ENCODE measurements at places on chromosomes 12 and 14.

DNA sequence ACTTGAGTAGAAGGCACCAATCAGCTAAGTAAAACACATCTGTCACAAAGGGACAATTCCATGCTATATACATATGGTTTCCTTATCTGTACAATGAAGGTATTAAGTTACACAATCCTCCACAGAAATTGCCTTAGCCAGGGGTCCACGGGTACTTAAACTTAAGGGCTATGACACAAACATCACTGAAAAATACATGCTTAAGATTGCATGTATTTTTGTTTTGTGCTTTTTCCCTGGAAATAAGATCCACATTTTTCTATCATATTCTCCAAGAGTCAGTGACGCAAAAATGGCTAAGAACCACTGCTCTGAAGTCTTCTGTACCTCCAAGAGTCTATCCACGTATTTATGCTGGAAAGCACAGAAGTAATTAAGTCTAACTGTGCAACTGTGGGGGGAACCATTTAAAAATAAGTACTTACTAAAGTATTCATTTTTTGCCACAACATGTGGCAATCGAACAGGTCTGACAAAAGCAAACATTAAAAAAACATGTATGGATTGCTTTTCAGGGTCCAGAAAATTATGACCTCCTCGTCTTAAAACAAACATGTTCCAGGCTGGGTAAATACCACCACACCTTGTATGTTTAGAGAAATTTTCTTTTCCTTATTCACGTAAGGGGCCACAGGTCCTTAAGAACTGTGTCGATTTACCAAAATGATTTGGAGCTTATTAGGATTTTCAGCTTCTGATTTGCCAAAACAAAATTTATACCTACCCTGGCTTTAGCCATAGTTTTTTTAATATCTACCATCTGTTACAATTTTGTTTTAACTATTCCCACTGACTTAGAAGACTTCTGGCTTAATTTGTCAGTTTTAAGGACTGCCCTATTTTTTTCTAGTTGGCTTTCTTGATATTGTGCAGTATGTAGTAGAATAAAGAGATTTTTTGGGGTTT is 2.8 kb downstream of the SLC38A2 start:
- no peak for DNase-seq

GRCh38 chr12:28568118-28568517 is 377.9 kb downstream of the CCDC91 start:
- no peak for DNase-seq

DNA sequence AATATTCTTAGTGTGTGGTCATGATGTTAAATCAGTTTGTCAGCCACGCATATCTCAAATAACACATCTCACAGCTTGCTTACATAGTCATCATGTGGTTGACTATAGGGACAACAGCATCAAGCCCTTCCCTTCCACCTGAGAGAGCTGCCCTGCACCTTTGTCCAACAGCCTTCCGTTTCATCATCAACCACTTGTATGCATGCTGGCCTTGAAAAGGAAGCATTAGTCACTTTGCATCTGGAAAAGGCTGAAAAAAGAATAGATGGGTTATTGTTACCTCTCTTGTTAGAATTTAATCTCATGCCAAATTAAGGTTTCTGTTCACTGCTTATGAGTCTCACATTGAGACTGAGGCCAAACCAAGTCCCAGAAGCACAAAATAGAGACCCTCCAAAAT is 1586.5 kb upstream of the SEL1L start:
- no peak for DNase-seq

DNA sequence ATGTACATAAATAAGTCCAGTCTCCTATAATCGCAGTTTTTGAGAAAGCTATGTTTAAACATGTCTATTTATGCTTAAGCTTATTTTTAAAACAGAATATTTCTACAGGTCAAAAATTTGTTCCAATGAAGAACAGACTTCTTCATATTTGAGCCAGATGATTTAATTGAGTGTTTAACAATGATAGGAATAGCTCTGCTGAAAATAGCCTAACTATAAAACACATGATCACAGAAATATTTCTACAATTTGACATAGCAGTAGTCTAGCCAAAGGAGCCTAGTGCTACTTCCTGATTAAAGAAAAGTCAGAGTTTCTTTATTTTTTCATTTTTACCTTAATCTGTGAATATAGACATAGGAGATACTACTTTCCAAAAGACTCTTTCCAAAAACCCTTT is 29.4 kb downstream of the DCP1B start:
- DNase-seq: no peak

GRCh38 chr12:77102691-77103090 is 37.3 kb upstream of the E2F7 start:
- no peak for DNase-seq

DNA sequence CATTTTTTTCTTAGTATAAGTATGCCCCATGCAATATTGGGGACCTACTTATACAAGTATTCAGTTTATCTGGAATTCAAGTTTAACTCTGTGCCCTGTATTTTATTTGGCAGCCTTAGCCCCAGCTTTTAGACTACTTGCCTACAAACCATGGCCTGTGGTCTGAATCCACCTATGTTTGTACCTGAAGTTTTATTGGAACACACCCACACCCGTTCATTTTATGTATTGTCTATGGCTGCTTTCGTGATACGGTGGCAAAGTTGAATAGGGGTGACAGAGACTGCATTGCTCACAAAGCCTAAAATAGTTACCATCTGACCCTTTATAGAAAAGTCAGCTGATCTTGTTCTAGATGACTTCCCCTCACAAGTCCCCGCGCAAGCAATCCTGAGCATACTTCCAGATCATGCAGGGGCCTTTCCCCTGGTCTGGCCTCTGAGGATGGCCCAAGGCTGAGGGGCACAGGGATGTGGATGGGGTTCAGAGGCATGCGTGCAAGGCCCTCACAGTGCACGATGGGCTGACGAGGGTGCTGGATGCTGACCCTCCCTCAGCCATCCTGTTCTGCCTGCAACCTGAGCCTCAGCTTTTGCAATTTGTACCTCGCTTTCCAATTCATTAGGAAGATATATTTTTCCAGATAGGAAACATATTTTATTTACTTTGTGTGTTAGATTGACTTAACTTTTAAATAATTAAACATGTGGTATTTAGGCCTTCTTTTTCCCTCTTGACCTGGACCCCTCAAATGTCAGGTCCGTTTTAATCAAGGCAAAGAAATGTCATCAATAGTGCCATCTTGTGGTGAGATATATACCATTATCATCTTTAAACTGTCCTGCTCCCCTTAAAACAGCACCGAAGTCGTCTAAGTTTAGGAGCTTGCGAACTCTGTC is 527.3 kb upstream of the CCDC196 start:
- DNase-seq: no peak

Data from effector CD8-positive, alpha-beta T cell (primary cell).